A549 treated with DMSO at 1 μM for 4 hours (cell line): ENCODE measurements at places on chromosomes 3 and 15. TPM values are rescaled to one million over a fixed set of nuclear protein-coding genes. Genes with fewer than 3 reads are reported as not detected.

The EAF2 gene
- 2.4 to 2.9 TPM (median 2.8 TPM) in 5 replicates for total RNA-seq

The KIF23 gene
- 75.8 to 97.8 TPM (median 91.2 TPM) in 5 replicates for total RNA-seq

The EBLN2 gene
- 0.38 to 0.57 TPM (median 0.51 TPM) in 5 replicates for total RNA-seq

The GUCA1C gene
- not detected in 5 replicates for total RNA-seq

The PRTG gene
- total RNA-seq = 8.8 to 12.5 TPM (median 10.8 TPM) in 5 replicates

The ZPLD1 gene
- total RNA-seq = 0.04 to 0.07 TPM (median 0.06 TPM) in 4 of 5 replicates, not detected in the other

The VEPH1 gene
- total RNA-seq = 0.07 to 0.14 TPM (median 0.07 TPM) in 3 of 5 replicates, not detected in the others

The C15orf62 gene
- total RNA-seq = 0.07 to 0.14 TPM (median 0.12 TPM) in 4 of 5 replicates, not detected in the other

The STRC gene
- 0.02 to 0.23 TPM (median 0.09 TPM) in 5 replicates for total RNA-seq

The CLDN18 gene
- total RNA-seq = not detected in 5 replicates

The PPP1R2 gene
- 15.8 to 19.8 TPM (median 17.1 TPM) in 5 replicates for total RNA-seq

The GOLGA6L4 gene
- 0.28 to 1.4 TPM (median 1.1 TPM) in 5 replicates for total RNA-seq

The NANOGP8 gene
- not detected in 5 replicates for total RNA-seq

The RFX7 gene
- total RNA-seq = 11.6 to 17.2 TPM (median 16.4 TPM) in 5 replicates

The LAMB2 gene
- 87.0 to 93.1 TPM (median 91.1 TPM) in 5 replicates for total RNA-seq

The SLC12A1 gene
- not detected in 5 replicates for total RNA-seq

The ICE2 gene
- 31.1 to 43.9 TPM (median 36.7 TPM) in 5 replicates for total RNA-seq

The RASGRP1 gene
- 0.30 to 0.57 TPM (median 0.37 TPM) in 5 replicates for total RNA-seq

The ANKRD34C gene
- total RNA-seq = not detected in 5 replicates

The ST6GAL1 gene
- total RNA-seq = 2.4 to 4.3 TPM (median 3.0 TPM) in 5 replicates

The AMIGO3 gene
- 0.48 to 0.91 TPM (median 0.61 TPM) in 5 replicates for total RNA-seq

The ISL2 gene
- 3.3 to 4.6 TPM (median 4.0 TPM) in 5 replicates for total RNA-seq

The GATM gene
- total RNA-seq = 2.3 to 3.1 TPM (median 2.5 TPM) in 5 replicates

The ADGRG7 gene
- total RNA-seq = not detected in 5 replicates

The P2RY1 gene
- 0.33 to 0.46 TPM (median 0.45 TPM) in 5 replicates for total RNA-seq

The EXD1 gene
- total RNA-seq = 0.07 TPM in 1 of 5 replicates, not detected in the others

The VIPR1 gene
- total RNA-seq = 0.46 to 0.82 TPM (median 0.66 TPM) in 5 replicates

The MUC20 gene
- total RNA-seq = 0.36 to 1.1 TPM (median 0.57 TPM) in 5 replicates

The GNAT1 gene
- total RNA-seq = 0.09 TPM in 1 of 5 replicates, not detected in the others

The C3orf80 gene
- 1.8 to 2.7 TPM (median 1.9 TPM) in 5 replicates for total RNA-seq

The LIPC gene
- 0.11 to 0.16 TPM in 2 of 5 replicates, not detected in the others for total RNA-seq

The CELSR3 gene
- 3.7 to 5.5 TPM (median 4.5 TPM) in 5 replicates for total RNA-seq

The SERPINI1 gene
- 2.4 to 3.8 TPM (median 2.8 TPM) in 5 replicates for total RNA-seq

The MLF1 gene
- 23.2 to 30.6 TPM (median 25.8 TPM) in 5 replicates for total RNA-seq

The SERF2 gene
- total RNA-seq = 471 to 668 TPM (median 637 TPM) in 5 replicates

The A4GNT gene
- not detected in 5 replicates for total RNA-seq

The PLSCR5 gene
- not detected in 5 replicates for total RNA-seq

The PATL2 gene
- 0.17 to 0.33 TPM (median 0.24 TPM) in 4 of 5 replicates, not detected in the other for total RNA-seq

The PHLDB2 gene
- 17.2 to 32.4 TPM (median 26.6 TPM) in 5 replicates for total RNA-seq

The PLSCR4 gene
- 3.0 to 5.5 TPM (median 4.4 TPM) in 5 replicates for total RNA-seq

The KCNMB3 gene
- 0.91 to 1.6 TPM (median 1.2 TPM) in 5 replicates for total RNA-seq

The CPLX3 gene
- 0.06 TPM in 1 of 5 replicates, not detected in the others for total RNA-seq
